ENCODE measurements at places on chromosomes 5 and 9.
A peak's percentile ranks its signal among the peaks of the same experiment; 100 is the strongest.

- DNase-seq, result no peak
Observed at GRCh38 chr5:92922231-92922967, 658.6 kb downstream of the NR2F1-AS1 start.

DNA sequence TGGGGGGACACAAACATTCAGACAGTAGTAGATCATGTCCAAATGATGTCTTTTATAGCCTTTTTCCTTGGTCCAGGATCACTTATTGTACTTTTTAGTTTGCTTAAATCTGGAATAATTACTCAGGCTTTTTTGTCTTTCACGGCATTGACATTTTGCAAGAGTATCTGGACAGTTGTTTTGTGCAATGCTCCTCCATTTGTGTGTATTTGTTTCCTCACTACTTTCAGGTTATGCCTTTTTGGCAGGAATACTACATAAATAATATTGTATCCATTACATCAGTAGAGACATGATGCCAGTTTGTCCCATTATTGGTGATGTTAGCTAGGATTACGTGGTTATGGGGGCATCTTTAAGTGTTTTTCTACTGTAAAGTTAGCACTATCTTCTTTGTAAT is 238.3 kb downstream of the MAN2A1 start:
- DNase-seq, result no peak

DNA sequence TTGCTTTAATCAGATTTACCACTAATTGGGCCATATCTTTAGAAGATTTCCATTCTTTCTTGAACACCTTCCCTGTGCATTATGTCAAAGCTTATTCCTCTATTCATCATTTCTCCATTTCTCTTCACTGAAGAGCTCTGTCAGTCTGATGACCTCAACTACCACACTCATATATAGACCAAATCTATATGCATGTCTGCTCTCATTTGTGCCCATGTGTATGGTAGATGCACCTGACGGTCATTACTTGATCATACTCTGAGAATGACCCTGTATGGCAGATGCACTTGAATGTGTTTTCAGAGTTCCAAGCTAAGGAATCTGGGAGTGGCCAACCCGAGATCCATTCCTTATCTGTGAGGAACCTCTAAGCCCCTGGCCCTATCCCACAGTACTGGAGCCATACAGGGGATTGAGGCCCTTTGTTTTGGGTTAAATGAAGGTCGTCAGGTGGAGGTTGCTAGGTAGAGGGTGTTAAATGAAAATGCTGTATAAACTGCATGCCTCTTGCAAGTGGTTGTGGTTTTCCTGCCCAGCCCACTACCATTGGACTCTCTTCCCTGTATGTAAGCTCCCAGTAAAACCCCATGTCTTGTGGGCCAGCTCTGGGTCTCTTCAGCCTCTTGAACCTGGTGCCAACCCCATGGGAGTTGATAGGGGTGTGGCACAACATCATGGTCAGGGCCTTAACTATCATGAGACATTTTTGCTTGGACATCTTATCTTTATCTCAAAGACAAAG is 229.5 kb downstream of the KIAA0825 start:
- DNase-seq, result no peak

- DNase-seq, result no peak
Observed at GRCh38 chr5:50922942-50923767, 256.7 kb downstream of the PARP8 start.

- no peak for DNase-seq
Observed at GRCh38 chr9:127050152-127050551, 72.3 kb downstream of the ANGPTL2 start.

GRCh38 chr9:121213136-121213806 is 11.6 kb upstream of the RAB14 start:
- peak; percentile 25 for DNase-seq

GRCh38 chr5:42665857-42666256 is 90.8 kb upstream of the CCDC152 start:
- DNase-seq, result no peak

GRCh38 chr5:134594797-134595457 is 37.7 kb downstream of the SAR1B start:
- DNase-seq, result no peak
